ENCODE measurements at places on chromosomes 3 and 15.
A peak's percentile ranks its signal among the peaks of the same experiment; 100 is the strongest.

DNA sequence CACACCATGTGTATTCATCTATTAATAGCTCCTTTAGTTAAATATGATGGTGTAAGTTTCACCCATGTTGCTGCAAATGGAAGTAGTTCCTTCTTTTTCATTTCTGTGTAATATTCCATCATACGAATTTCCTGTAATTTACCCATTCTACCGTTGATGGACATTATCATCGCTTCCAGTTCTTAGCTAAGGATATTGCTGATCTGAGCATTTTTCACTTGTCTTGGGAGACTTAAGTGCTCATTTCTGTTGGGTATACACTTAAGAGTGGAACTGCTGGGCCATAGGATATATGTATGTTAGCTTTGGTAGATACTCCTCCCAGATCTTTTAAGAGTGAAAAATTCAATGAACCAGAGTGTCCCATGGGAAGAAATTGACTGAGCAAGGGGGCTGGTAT lies 11.0 kb downstream of the PLIN1 start:
- DNase-seq = no peak

GRCh38 chr15:69767191-69767590 lies 314.6 kb downstream of the RPLP1 start:
- no peak for DNase-seq

- peak; percentile 52 for DNase-seq
Observed at GRCh38 chr3:15360788-15361493, 28.6 kb upstream of the SH3BP5 start.

- DNase-seq = no peak
Observed at GRCh38 chr3:122975924-122976293, 51.7 kb downstream of the SEMA5B start.

GRCh38 chr3:184812662-184813042 lies 686 bp downstream of the VPS8 start:
- DNase-seq = no peak

All from naive B cell (primary cell).